ENCODE measurements at places on chromosomes 5 and 9.

- no peak for DNase-seq
These were observed 111.2 kb downstream of the SH3TC2 start for GRCh38 chr5:148951612-148952011.

GRCh38 chr9:135048046-135048757, 39.3 kb upstream of the OLFM1 start:
- no peak for DNase-seq

DNA sequence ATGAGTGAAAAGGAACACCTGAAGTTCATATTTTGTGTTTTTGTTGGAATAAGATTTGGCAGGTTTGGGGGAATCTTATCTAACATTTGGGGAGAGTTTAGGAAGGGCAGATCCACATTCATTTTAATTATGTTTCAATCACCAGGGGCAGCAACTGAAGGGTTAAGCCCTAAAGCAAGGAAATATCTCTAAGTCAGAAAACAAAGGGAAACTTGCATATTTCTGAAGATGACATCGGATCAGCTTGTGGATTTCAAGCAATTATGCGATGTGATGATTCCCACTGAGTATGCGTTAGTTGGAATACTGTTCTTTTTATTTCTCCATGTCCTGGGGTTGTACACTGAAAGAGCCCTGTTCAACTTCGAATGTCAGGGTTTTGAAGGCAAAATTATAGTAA, 59.8 kb upstream of the NFIB start:
- DNase-seq, result peak; percentile 53

- DNase-seq, result no peak
These were observed 383.1 kb upstream of the KLF4 start for GRCh38 chr9:107872457-107873192.

- DNase-seq, result no peak
These were observed 286.5 kb downstream of the MLLT3 start for GRCh38 chr9:20335668-20336332.

GRCh38 chr9:35518225-35518821, 28.4 kb downstream of the RUSC2 start:
- peak; percentile 80 for DNase-seq

DNA sequence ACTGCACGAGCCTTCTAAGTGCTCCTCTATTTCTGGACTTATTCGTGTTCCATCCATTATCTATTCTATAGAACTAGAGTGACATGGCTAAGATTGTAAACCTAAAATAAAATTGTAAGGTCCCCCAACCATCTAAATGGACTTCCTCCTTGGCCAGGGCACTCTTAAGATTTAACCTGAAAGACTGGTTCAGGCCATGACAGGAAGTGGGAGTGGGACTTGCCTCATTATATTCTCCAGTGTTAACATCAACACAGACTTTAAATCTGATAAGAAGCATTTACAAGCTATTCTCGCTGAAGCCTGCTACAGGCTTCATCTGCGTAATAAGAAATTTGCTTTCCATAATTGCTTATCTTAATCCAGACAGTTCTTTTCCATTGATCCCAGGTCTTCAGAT, 117.0 kb downstream of the SSBP2 start:
- DNase-seq, result no peak

DNA sequence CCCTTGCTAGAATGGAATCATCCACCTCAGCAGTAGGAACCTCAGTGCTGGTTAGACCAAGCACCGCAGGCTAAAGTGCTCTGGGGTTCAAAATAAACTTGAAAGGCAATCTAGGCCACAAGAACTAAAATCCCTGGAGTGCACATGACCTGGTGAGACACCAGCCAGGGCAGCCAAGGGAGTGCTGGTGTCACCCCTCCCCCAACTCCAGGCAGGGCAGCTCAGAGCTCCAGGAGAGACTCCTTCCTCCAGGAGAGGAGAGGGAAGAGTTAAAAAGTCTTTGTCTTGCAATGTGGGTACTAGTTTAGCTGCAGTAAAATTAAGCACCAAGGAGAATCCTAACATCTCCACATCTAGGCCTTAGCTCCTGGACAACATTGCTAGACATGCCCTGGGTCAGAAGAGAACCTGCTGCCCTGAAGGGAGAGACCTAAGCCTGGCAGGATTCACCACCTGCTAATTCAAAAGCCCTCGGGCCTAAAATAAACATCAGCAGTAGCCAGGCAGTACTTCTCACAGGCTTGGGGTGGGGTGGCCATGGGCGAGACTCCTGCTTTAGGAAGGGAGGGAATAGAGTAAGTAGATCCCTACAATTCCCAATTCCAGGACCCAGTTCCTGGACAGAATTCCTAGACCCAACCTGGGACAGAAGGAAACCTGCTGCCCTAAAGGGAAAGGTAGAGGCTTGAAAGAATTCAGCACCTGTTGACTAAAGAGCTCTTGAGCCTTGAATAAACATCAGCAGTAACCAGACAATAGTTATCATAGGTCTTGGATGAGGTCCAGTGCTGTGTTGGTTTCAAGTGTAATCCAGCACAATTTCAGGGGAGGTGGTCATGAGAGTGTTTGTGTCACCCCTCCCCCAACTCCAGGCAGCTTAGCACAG, 25.8 kb downstream of the UGT3A2 start:
- no peak for DNase-seq

GRCh38 chr5:95892784-95893354, 68.8 kb downstream of the ELL2 start:
- peak; percentile 51 for DNase-seq

GRCh38 chr9:124733964-124734740, 37.0 kb downstream of the NR6A1 start:
- no peak for DNase-seq

- no peak for DNase-seq
These were observed 1815.4 kb upstream of the CDH6 start for GRCh38 chr5:29378104-29378503.

- DNase-seq, result no peak
These were observed 2.4 kb downstream of the FAM200C start for GRCh38 chr5:160397492-160397891.

DNA sequence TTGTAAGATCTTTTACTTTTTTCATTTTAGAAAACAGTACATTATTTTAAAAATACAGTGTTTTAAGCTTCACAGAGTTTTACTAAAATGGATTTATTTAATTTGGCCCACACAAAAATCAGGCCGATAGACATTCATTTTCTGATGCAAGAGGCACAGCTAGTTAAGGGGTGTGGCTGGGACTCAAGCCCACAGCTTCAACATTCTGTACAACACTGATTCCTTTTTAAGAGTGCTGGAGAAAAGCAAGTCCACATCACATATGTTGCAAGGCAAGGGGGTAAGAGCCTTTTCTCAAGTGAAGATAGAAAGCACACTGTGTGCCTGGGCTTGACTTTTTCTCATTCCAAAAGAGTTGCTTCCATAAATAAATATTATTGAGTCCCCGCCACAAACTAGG, 195.9 kb downstream of the RFK start:
- no peak for DNase-seq

GRCh38 chr5:6581559-6582426, 51.1 kb downstream of the NSUN2 start:
- DNase-seq, result no peak

DNA sequence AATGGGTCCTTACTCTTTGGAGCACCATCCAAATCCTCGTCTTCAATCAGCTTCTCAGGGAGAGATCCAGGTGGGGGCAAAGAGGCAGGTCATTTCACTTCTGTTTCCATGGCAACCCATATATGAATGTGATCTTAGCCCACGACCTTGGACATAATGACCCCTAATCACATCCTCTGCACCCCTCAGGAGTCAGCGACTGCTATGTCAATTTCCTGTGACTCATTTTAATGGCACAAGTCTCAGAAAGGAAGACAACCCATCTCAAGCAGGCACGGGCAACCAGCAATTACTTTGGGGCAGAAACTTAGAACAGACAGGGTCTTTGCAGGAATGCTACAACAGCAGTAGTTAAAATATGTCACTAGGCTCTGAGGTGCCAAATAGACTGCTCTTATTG, 591.2 kb downstream of the TLR4 start:
- no peak for DNase-seq

DNA sequence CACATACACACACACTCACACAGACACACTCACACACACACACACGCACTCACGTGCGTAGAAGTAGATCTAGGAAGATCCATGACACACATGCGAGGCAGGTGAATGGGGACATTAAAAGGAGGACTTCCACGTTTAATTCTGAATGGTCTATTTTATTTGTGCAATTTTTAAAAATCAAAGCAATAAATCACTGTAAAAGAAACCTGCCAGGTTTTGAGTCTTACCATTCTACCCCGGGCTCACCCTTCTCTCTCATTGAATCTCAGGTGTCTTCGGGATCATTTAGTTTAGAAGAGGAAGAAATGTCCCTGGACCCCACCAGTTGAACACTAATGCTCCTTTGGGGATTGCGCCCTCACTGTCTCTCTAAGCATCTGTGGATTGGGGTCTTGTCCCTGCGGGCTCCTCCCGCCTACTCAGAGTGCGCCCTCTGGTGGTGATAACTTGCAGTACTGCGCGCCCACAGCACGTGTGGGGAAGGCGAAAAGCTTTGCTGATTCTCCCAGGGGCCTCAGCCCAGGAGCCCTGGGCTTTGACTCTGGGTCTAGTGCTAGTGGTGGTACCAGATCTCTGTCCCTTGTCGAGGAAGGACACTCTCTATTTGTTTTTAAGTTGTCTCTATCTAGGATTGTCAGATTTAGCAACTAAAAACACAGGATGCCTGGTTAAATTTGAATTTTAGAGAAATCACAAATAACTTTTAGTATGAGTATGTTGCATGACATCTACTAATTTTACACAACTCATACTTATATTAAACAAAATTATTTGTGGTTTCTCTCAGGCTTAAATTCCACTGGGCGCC, 34.8 kb downstream of the BOD1 start:
- DNase-seq, result peak; percentile 33

GRCh38 chr5:172494630-172495505, 40.5 kb upstream of the SH3PXD2B start:
- DNase-seq, result no peak

- DNase-seq, result peak; percentile 30
These were observed 152.5 kb downstream of the ADAMTS6 start for GRCh38 chr5:65329266-65329665.

DNA sequence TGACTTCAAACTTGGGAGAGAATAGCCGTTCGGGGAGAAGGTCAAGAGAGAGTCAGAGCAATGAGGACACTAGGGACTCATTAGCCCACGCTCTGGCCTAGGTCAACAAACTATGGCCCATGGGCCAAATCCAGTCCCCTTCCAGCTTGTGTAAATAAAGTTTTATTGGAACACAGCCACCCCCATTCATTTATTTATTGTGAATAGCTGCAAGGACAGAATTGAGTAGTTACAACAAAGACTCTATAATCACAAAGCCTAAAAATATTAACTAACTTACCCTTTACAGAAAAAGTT, 33.1 kb upstream of the TRIM32 start:
- DNase-seq, result no peak

DNA sequence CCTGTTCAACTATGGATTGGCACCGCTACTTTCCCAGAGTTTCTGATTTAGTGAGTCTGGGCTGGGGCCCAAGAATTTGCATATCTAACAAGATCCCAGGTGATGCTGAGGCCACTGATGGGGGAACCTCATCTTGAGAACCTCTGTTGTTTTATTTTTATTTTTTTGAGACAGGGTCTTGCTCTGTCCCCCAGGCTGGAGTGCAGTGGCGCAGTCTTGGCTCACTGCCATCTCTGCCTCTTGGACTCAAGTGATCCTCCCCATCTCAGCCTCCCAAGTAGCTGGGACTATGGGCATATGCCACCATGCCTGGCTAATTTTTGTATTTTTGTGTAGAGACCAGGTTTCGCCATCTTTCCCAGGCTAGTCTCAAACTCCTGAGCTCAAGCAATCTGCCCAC, 35.7 kb downstream of the LMX1B start:
- no peak for DNase-seq

GRCh38 chr9:18421391-18421790, 52.6 kb upstream of the ADAMTSL1 start:
- DNase-seq, result no peak

DNA sequence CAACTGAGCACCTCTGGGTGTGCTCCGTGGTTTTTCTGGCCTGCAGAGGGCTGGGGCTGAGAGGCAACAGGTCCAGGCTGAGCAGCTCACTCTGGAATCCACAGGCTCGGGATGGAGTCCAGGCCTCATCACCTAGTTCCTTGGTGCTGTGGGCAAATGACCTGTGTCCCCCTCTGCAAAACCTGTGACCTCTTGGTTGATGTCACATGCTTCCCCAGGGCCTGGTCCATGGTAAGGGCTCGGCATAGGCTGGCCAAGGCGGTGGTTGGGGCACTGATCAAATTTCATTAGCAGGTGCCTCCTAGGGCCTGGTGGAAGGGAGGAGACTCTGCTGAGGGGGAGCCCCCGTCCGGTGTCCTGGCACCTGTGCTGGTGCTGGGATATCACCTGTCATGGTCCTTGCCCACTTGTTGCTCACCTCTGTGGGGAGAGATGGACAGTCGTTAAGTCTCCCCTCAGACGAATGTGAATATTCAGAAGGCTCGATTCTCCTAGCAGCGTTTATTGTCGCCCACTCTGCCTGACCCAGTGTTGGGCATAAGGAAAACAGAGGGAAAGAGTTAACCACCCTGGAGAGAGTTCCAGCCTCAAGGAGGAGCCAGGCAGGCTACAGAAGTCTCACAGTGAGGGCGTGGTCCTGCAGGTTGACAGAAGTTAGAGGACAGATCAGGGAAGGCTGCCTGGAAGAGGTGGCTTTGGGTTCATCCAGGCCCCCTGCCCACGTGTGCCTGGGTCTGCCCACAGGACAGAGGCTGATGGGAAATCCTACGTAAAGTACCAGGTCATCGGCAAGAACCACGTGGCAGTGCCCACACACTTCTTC, 3.5 kb downstream of the ENDOG start:
- no peak for DNase-seq

DNA sequence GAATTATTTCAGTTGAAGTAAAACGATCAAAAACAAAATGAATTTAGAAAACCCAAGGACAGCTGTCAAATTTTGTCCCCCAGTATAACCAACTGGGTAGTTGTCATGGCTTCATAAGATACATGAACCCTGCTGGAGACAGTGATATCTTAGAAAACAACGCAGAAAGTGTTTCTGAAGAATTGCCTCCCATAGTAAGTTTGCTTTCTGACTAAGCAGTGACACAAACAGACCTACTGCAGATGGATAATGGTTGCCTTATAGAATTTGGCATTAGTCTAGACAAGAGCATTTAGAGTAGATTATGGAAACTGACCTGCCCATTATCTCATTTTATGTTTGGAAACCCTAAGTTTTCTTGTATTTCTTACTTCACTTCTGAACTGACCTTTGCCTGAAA, 187.7 kb upstream of the KCNN2 start:
- DNase-seq, result no peak

DNA sequence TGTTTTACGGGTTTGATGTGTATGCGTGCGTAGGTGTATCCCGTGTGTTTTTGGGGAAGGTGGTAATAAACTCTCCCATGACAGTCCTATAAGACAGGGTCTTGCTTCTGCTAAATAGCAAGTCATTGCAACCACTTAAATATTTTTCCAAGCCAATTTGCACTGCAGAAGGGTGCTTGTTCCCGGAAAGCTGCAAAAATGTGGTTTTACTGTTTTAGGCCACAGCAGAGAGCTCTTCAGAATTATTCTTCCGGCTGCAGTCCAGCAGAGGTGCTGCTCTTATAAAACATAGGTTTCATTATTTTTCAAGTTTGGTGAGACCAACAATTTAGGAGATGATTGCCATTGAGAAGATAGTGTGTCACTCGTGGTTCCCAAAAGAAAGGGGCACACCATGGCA, 192.8 kb downstream of the NTRK2 start:
- DNase-seq, result no peak
